Subcutaneous adipose tissue (tissue), 4 donors: ENCODE measurements at places on chromosomes 16 and 17. TPM values are rescaled to one million over a fixed set of nuclear protein-coding genes. Genes with fewer than 3 reads are reported as not detected.

The GOSR2 gene
- 47.7 TPM for total RNA-seq

The CETP gene
- 14.9 TPM for total RNA-seq

The NLE1 gene
- 12.3 TPM for total RNA-seq

The PYY gene
- total RNA-seq, result not detected

The CARD14 gene
- total RNA-seq, result 0.34 TPM

The ABCC12 gene
- total RNA-seq, result not detected

The NEURL4 gene
- 22.6 TPM for total RNA-seq

The SGCA gene
- total RNA-seq, result not detected

The P2RX1 gene
- total RNA-seq, result 1.3 TPM

The SYCE1L gene
- not detected for total RNA-seq

The FOXN1 gene
- not detected for total RNA-seq

The RGS9 gene
- total RNA-seq, result 1.5 TPM

The HSD11B2 gene
- total RNA-seq, result 0.51 TPM

The RNF43 gene
- not detected for total RNA-seq

The MT1E gene
- 205 TPM for total RNA-seq

The CLEC18B gene
- total RNA-seq, result not detected

The ENPP7 gene
- total RNA-seq, result not detected

The ADAMTS18 gene
- 20.9 TPM for total RNA-seq

The CD300LB gene
- total RNA-seq, result 0.33 TPM

The DNAI2 gene
- total RNA-seq, result not detected

The GPR142 gene
- not detected for total RNA-seq

The CAVIN1 gene
- total RNA-seq, result 781 TPM

The TNK1 gene
- total RNA-seq, result 1.9 TPM

The SNAI3 gene
- total RNA-seq, result 1.8 TPM

The TMED6 gene
- not detected for total RNA-seq

The MT1F gene
- 10.1 TPM for total RNA-seq

The PIRT gene
- not detected for total RNA-seq

The SULT1A4 gene
- total RNA-seq, result 13.0 TPM

The CSHL1 gene
- total RNA-seq, result not detected

The LRRC37A gene
- total RNA-seq, result 3.4 TPM
